ENCODE measurements at places on chromosomes 4 and X. TPM values are rescaled to one million over a fixed set of nuclear protein-coding genes. Genes with fewer than 3 reads are reported as not detected.

The SPANXC gene
- total RNA-seq: not detected

The GPR34 gene
- total RNA-seq: 1.6 TPM

The ARMCX2 gene
- 4.4 TPM for total RNA-seq

The NSDHL gene
- total RNA-seq: 5.3 TPM

The FAM156A gene
- total RNA-seq: 3.4 TPM

The PDGFRA gene
- total RNA-seq: 14.9 TPM

The SLITRK4 gene
- 14.2 TPM for total RNA-seq

The AP1S2 gene
- 80.4 TPM for total RNA-seq

GRCh38 chrX:22662776-22663175, 337.0 kb upstream of the DDX53 start:
- no peak for DNase-seq

DNA sequence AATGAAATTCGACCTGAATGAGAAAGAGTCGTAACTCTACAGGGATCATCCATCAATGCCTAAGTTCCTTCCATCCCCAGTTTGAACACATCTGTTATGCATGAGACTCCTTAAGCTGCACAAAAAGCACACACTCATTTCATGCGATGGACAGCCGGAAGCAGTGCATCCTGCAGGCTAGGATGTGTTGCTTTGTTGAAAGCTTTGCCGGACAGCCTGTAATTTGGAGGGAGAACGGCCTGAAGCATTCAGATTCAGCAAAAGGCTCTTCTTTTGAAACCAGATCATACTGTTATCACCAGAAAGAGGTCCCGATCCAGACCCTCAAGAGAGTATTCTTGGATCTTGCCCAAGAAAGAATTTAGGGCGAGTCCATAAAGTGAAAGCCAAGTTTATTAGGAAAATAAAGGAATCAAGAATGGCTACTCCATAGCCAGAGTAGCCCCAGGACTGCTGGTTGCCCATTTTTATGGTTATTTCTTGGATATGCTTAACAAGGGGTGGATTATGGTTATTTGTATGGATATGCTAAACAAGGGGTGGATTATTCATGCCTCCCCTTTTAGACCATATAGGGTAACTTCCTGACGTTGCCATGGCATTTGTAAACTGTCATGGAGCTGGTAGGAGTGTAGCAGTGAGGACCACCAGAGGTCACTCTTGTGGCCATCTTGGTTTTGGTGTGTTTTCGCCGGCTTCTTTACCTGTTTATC, 48.1 kb upstream of the DHRSX start:
- DNase-seq: no peak

DNA sequence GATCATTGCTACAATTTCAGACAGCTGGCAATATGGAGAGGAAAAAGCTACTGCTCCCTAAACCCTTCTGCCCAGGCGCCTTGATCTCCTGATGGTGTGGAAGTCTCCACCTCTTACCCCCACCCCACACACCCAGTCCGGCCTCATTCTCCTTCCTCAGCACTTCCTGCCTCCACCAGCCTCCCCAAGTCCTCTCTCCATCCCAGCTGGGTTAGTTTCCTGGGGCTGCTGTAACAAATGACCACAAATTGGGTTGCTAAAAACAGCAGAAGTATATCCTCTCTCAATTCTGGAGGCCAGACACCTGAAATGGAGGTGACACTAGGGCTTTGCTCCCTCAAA, 1.1 kb upstream of the CCNQ start:
- DNase-seq: no peak

- DNase-seq: no peak
Measured at GRCh38 chr4:84632092-84632491, 49.2 kb downstream of the CDS1 start.

- DNase-seq: no peak
Measured at GRCh38 chr4:100287534-100287933, 97.3 kb upstream of the DDIT4L start.

DNA sequence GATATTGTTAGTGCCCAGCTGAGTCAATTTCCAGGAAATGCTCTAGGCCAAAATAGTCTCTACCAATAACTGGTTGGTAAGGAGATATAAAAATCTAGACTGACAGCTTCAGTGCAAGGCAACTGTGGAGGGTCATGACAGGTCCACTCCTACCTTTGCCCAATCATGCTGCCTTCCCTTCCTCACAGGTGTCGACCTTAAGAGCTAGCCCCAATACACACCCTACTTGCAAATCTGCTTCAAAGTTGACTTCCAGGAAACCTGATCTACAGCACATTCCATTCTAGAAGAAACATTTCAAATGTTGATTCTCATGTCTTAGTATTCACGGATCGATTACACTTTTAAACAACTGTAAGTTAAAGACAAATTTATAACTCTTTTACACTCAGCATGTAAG, 1455.5 kb downstream of the TECRL start:
- DNase-seq: no peak

DNA sequence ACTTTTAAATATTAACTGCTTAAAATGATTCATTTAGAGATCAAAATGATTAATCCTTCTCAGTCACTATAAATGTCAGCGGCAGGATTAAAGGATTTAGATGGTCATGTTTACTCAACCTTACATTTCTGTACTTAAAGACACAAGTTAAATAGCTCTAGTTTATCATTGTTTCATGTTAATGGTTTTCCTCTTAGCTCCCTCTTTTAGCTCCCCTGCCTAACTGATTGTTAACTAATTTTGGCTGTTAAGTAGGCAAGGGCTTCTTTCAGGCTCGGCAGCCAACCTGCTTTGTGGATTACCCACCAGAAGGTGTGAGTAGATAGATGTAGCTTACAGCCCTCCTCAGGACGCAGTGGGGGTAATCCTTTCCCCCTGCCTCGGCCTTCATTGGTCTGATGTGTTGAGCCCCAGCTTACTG, 96.0 kb downstream of the TENM3 start:
- no peak for DNase-seq

- no peak for DNase-seq
Measured at GRCh38 chr4:47432749-47433148, 30.8 kb downstream of the COMMD8 start.

- DNase-seq: no peak
Measured at GRCh38 chr4:149120331-149121022, 678.3 kb upstream of the NR3C2 start.

DNA sequence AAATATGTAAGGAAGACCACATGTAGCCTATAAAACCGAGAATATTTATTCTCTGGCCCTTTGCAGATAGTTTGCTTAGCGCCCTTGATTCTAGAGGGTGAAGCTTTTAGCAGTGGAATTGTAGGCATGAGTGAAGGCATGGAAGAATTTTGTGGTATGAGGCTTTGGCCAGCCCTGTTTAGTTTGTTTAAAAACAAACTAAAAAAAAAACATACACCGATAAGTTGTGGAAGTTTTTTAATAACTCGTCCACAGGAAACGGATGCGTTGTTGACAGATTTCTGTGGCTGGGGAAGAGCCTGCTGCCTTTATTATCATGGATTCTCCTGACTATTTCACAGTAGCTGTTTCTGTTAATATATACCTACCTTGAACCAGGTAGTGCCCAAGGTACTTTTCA, 194.7 kb upstream of the LNX1 start:
- no peak for DNase-seq

- no peak for DNase-seq
Measured at GRCh38 chrX:25079020-25079419, 63.3 kb upstream of the ARX start.

DNA sequence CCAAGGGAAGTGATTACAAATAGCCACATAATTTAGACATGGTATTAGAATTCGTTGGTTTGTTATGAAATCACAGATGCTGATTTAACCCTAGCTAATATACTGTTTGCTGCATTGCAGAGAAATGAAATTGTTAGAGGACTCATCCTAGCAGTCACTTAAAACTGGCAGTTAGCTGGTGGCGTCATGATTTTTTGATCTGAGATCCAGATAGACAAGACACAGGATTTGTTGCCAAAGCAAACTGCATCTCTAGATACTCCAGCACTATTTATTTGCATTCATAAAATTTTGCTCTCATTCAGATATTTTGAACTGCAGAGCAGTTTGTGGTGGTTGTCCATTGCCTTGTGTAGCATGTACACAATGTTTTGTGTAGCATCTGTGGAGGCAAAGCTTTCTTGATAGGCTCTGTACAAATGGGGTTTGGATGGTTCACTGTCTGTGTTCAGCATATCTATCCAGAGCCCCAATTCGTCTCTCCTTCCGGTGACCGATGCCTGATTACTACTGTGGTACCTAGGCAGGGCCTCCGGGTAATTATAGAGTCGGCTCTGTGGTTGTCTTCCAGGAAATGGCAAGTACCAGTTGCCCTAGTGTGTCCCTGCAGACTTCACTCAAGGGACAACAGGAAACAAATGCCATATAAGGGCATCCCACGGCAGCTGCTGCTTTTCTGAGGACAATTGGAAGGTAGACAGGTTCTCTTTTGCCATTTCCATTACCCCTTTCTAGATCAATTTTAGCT, 30.1 kb upstream of the SPARCL1 start:
- DNase-seq: no peak

- no peak for DNase-seq
Measured at GRCh38 chr4:122803788-122804208, 22.8 kb upstream of the FGF2 start.

DNA sequence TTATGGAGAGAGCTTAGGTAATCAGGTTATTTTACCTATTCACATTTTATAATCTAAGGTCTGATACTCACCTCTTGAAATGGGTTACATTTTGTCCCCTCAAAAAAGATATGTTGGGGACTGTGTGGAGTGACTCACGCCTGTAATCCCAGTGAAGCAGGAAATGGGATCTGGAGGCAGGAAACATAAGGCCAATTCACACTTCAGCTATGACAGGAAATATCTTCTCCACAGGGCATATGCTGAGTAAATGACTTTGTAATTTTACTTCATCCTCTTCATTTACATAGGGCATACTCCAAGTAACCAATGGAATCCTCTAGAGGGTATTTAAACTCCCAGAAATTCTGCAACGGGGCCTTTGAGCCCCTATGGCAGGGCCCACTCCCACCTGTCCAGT, 54.8 kb upstream of the ZMAT1 start:
- no peak for DNase-seq

GRCh38 chrX:1407035-1407434, 15.1 kb upstream of the SLC25A6 start:
- no peak for DNase-seq

DNA sequence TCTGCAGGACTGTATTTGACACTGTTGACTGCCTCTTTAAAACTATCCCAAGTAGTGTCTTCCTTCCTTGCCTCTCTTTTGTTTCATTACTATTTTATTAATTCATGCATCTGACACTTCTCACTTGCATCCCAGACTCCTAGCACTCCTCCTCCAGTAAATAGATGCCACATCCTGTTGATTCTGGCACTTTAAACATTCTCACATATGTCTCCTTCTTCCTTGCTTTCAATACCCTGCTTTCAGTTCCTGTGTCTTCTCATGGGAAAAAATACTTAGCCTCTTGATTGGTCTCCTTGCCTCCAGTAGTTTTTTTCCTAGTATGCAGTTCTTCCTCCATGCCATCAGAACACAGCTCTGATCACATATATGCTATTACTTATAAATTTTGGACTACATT, 5.1 kb downstream of the RNF128 start:
- no peak for DNase-seq

GRCh38 chr4:52105276-52105675, 54.2 kb downstream of the SPATA18 start:
- DNase-seq: no peak

DNA sequence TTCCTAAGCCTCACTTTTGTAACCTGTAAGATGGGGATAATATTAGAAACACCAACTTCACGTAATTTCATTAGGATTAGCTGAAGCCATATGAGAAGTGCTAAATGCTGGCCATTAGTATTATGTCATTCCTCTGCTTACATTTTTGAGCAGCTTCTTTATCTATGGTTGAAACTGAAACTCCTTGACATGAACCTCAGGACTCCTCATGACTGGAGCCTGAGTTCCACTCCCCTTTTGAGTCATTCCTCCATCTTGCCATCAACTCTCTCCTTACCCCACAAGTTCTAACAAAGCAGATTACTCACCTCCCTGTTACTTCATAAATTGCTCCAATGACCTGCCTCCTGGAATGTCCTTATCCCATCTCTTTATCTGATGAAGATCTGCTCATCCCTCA, 123.2 kb upstream of the KCNIP4 start:
- no peak for DNase-seq

- DNase-seq: no peak
Measured at GRCh38 chr4:142960126-142960525, 114.0 kb upstream of the INPP4B start.

GRCh38 chr4:76850010-76850441, 47.9 kb downstream of the SOWAHB start:
- DNase-seq: no peak

DNA sequence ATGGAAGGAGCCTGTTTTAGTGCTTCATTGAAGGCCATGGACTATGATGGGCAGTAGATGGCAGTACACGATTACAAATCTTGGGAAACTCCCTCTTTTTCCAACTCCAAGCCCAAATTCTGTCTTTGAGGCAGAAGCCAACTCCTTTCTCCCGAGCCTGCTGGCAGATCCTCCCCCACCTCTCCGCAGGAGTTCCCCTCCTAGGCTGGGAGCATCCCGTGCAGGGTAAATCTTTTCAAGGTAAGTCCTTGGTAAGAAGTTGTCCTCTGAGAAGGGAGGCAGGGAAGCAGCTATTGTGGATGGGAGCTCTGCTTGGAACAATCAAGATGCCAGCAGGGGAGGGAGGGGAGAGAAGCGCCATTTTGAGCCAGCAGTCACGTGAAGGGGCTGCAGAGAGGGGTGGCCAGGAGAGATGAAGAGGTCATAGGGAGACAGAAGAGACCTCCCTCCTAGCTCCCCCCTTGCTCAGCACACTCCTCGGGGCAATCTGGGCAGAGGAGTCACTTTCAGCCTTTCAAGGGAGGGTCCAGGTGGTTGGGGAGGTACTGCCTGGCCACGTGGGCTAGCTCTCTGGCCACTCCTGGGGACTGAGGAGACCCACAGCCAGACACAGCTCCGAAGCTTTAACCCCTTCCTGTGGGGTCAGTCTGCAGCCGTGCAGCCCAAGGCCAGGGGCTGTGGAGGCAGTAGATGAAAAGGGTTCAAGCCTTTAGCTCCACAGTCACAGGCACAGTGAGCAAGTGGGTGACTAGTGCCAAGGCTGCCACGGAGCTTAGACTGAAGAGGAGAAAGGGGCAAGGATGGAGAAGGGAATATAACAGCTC, 9.6 kb downstream of the CC2D2A start:
- DNase-seq: no peak

DNA sequence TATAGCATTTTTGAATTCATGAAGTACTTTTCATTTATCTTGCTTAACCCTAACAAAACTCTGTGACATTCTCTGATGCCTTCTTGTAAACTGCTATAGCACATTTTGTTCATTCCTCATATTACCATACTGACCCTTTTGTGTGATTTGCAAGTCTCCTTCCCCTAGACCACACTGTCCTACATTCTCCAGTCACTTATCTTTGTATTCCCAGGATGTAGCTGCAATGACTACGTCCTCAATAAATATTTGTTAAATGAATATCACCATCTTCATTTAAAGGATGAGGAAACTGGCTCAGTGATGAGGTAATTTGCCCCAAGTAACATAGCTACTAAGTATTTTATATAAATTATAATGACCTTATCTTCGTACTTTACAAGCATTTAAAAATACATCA, 11.9 kb downstream of the HUWE1 start:
- DNase-seq: no peak

DNA sequence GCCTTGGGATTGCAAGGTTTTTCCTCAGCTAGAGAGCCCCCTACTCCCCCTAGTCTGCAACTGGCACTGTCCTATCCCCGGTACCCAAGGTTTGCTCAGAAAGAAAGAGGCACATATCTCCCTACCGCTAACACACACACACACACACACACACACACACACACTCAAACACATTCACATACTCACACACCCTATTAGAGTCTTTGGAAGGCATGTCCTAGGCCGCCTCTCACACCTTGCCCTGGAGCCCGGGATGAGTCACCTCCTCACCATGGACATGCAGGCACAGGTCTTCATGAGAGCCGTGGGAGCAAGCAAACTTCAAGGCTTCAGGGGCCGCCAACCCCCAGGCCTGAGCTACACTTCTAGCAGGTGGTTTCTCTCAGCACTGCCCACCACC, 49.2 kb downstream of the PJA1 start:
- DNase-seq: no peak

All from psoas muscle (tissue), 8 donors.